ENCODE measurements at places on chromosomes 7 and 10.

DNA sequence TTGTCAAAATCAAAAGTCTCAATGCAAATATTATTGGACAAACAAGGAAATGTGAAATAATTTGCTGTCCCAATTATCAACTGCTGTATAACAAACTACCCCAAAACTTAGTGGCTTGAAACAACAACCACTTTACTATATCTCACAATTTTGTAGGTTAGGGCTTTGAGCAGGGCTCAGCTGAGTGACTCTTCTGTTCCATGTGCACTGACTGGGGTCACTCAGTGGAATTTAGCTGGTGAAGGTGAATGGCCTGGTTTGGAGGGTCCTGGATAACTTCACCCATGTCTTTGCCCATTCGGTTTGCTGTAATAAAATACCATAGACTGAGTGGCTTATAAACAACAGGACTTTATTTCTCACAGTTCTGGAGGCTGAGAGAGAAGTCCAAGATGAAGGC, 3.7 kb upstream of the GSDME start:
- DNase-seq = no peak

DNA sequence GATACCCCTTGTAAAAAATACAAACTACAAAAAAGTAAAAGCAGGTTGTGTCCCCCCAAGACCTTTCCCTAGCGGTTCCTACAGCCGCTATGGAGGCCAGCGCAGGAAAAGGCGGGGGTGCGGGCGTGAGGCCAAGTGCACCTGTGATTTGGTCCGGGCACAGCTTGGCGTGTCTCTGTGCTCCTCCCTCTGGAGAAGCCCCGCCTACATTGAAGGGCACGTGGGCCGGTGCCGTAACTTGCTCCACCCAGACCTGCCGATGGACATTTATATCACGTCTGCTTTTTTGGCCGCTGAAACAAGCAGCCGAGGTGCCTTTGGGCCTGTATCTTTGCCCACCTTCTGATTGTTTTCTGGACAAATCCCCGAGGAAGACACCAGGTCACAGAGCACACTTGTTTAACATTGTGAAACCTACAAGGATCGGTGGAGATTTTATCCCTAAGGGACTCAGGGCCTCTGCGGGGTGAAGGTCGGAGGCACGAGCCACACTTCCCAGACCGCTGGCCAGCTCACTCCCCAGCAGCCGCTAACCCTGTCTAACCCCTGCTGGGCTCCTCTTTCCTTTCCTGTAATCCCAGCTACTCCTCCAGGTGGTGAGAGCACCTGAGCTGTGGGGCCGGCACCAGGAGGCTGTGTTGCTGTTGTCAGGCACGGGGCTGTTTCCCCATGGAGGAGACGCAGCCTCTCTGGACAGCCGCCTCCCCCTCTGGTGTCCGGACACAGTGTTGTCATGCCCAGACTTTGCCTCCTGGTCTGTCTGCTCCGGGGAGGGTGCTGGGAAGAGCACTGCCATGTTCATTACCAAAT, 18.8 kb upstream of the INPP5A start:
- DNase-seq = peak; percentile 48

DNA sequence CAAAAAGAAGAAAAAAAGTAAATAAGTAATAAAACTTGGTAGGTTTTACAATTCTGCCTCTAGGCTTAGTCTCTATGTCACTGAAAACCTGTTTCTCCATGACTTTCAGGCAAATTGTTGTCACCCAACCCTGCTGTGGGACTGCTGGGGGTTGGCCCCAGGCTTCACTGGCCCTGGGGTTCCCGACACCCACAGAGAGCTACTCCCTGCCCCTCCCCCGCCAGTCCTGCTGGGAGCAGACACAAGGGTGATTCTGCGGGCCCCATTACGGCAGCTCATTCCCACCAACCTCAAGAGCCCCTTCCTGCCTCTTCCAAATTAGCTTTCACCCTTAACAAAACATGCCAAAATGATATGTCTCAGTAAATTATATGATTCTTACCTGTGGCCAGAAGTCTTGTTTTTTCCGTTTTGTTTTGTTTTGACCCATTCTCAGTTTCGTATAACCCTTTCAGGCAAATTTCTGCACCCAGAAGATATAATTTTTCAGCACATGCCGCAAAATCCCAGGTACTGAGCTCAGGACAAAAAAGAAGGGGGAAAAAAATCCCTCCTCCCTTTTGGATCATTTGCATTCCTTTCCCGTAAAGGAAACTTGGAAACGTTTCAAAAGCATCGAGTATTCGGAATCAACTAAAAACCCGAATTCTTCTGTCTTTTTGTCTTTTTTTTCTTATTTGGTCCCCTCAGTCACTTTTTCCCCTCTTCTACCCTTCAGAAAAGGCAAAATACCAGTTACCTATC, 27.8 kb downstream of the CHST15 start:
- no peak for DNase-seq

DNA sequence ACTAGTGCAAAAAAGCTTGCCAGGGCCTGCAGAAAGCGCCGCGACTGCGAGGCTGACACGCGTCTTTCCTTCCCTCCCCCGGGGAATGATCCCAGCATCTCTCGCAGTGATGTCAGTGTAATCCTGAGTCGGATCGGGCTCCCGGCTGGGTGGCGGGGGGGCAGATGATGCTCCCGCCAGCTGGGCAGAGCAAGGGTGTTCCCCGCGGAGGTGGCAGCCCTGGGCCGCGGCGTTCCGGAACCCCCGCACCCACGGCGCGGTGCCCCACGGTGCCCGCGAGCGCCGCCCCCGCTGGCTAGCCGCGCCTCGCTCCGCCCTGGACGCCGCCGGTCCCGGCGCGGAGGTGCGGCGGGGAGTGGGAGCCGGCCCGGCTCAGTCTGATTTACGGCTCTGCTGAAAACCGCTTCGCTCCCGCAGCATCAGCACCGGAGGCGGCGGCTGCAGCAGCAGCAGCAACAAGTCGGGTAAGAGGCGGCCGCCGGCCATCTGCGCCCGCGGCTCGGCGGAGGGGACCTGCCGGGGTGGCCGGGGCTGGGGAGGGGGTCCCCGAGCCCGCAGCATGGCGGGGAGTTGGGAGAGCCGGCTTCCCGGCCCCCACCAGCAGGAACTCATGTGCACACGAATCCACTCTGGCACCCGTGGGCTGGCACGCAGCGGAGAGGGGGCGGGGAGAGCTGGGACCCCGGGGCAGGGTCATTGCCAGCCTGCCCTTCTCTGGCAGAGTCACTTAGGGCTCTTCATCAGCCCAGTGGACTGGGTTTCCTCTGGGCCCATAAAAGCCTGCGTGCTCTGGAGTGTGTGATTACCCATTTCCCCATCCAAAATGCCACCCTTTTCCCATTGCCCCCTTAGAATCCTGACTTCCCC, at the start of gene ZNF365:
Gene ZNF365, plus strand, starts transcription at position 375 of the 867 bp plus-strand sequence. CDS start 1,825 bp downstream, outside the sequence.
- DNase-seq = peak; percentile 17

GRCh38 chr10:12638781-12639180, 289.4 kb downstream of the CAMK1D start:
- no peak for DNase-seq

DNA sequence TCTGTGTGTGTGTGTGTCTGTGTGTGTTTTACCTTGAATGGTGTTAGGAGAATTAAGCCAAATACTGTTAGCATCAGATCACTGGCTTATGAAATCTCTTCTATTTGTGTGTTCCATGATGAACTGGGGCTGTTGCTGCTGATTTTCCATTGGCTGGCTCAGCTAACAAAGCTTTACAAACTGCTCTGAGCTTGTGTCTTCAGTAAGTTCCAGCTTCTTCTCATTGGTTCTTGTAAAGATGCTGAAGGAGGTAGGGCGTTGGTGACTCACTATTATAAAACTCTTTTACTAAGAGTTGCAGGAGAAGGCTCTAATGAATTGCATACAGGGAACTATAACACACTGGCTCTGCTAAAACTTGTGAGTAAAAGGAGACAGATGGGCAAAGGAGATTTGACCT, 136.4 kb upstream of the PRKCQ start:
- no peak for DNase-seq

GRCh38 chr7:14133752-14134151, 144.3 kb upstream of the ETV1 start:
- DNase-seq = no peak

GRCh38 chr7:44538798-44539668, 2.1 kb downstream of the NPC1L1 start:
- DNase-seq = no peak

DNA sequence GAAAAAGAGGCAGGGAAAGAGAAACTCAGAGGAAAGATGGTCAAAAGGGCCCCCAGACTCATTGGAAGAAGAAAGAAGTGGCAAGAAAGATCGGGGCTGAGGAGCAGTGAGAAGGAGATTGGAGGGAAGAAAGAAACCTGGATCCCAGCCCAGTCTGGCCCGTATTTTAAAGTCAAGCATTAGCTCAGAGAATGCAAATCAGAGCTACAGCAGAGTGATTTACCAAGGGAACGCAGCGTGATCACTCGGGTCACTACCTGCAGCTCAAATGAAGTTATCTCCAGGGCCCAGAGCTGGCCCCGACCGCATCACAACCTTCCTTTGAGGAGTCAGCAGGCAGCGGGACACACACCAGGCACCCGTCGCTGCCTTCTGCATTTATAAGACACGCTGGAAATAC, 72.8 kb downstream of the CARD11 start:
- no peak for DNase-seq

DNA sequence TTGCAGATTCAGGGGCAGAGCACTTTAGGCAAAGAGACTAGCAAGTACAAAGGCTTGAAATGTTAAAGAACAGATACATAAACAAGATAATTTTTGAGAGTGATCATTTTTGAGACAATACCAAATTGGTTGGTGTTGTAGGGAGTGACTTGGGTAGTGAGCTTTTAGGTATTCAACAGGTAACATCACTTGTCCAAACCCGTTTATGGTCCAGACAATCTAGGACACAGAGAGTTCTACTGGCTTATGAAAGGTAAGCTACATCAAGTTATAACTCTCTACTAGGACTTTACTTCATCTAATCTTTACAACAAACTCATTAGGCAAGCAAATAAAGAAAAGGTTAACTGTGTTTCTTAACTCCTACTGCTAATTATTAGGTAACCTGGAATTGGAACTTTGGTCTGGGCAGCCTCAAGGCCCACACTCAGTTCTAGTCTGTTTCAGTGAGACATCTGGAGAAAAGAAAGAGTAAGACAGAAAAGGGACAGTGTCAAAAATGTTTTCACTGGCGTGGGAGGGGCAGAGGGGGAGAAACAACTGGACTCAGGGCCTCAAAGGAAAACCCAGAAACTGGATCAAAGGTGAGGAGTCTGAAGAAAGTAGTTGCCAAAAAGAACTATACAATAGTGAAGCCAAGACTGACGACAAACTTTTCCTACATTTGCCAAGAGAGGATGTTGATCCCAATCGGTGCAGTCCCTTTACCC, 39.2 kb downstream of the GNAT3 start:
- DNase-seq = no peak

DNA sequence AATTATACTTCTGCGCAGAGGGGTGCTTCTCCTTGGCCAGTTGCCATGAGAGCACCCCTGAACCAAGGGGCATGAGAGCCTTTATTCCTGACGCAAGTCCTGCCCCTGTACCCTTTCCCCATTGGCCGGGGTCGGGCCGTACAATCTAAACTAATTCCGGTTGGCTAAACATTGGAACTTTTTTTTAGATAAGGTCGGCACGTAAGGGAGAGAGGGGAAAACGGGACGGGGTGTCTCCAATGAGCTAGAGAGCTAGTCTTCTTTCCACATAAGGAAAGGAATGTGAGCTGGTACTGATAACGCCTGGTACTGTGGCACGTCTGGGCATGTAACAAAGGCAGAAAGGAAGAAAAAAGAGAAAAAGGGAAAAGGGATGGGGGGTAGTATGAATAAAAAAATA, 96.9 kb downstream of the CD36 start:
- DNase-seq = no peak

DNA sequence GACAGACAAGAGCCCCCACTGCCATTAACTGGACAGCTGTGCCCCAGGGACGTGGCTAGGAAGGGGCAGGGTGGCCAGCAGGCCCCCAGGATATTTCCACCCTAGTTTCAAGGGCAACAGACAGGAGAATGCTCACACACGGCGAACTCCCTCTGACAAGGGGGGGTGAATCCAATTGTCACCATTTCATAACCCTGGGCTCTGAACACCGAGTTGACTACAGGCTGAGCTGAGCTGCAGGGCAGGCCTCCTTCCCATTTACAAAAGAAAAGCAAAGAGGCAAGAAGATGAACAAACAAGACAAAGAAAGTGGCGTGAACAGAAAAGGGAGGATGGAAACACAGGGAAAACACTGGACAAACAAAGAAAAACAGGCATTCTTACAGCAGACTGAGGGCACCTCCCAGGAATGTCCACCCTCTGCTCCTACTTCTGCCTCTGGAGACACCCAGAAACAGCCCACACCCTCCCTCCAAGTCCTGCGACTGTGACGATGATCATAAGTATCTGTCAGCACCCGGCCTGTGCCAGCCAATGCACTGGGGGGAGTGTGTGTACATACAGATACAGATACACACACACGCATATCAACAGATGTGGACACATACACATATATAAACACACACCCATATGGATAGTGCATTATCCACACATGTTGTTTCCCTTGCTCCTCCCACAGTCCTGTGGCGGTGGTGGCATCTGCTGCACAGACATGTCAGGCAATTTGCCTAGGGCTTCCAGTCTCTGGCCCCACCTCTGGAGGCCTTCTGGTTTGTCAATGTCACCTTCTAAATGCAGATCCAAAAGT, 66.2 kb downstream of the FAM53B start:
- DNase-seq = no peak

- peak; percentile 68 for DNase-seq
Measured at GRCh38 chr7:65832281-65832680, 40.6 kb upstream of the VKORC1L1 start.

- no peak for DNase-seq
Measured at GRCh38 chr7:141094336-141095070, 20.6 kb downstream of the TMEM178B start.

- DNase-seq = peak; percentile 3
Measured at GRCh38 chr10:31320550-31321211, 1.7 kb downstream of the ZEB1 start.

DNA sequence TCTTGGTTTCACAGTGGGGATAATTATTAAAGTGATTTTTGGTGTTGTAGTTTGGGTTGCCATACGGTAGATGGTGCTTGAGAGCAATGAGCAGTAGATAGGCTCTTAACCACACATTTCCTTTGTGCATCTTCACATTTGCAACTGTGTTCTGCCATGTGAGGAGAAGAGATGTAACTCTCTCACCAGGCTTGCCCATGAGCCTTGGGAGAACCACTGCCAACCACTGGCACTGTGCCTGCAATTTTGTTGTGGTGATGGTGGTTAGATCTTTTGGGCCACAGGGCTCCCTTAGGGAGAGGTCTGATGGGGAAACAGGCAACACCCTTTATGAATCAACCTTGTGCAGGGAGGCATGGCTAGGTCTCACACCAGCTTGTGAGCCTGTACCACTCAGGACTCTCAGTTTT, 204.3 kb downstream of the CCDC7 start:
- DNase-seq = no peak

- DNase-seq = no peak
Measured at GRCh38 chr10:32377458-32378259, 30.7 kb upstream of the EPC1 start.

Measured in NCI-H226 (cell line).